Stimulated activated CD8-positive, alpha-beta memory T cell treated with anti-CD3 and anti-CD28 coated beads, Interleukin-7, amount 100 ng/mL, for 48 hours (primary cell): ENCODE measurements at places on chromosomes 3 and 15.

GRCh38 chr3:114858329-114858728, 288.8 kb downstream of the ZBTB20 start:
- DNase-seq: no peak

DNA sequence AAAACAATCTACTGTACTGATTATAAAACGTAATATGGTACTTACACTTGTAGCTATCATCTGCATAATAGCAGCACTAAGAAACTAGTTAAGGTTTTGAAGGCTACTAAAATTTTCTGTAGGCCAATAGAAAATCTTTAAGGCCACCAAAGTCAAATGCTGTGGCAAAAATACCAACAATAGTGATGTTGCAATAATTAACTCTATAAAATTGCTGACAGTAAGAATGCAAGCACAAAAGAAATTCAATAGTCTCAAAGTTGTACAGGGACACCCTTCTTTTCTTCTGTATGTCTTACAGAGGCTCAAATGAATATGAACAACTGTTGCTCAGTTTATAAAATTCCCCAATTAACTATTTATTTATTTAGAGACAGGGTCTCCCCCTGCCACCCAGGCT, 62.0 kb downstream of the TMCC1 start:
- DNase-seq: no peak

DNA sequence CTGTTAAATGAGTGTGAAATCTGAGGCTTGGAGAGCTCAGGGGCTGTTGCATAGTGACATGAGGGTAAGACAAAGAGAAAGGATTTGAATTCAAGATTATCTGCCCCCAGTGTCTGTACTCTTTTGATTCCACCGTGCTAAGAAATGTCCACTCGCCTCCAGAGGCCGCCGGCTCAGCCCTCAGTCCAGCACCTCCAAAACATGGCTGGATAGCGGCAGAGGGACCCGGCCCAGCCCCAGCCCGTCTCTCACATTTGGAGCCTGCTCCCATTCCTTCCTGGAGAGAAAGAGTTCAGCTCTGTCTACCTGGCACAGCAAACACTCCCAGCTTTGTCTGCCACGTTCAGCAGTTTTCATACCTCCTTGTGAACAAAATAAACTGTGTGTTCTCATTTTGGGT, 84.8 kb upstream of the IQSEC1 start:
- DNase-seq: no peak

DNA sequence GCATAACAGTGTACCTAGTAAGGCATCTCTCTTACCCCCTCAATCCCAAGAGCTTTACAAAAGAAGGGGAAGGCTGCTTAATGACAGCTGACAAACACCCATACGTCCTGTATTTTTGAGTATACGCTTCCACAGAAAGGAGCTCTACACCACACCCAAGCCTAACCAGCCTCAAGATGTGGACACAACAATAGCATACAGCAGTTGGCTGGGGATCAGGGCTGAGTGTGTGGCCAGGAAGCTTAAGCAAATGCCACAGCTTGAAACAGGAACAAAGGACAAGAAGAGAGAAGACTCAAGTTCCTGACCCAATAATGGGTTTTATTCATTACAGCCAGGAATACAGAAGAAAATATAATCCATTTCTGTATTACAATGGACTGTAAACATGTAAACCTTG, 6.9 kb downstream of the HEXA start:
- DNase-seq: no peak

DNA sequence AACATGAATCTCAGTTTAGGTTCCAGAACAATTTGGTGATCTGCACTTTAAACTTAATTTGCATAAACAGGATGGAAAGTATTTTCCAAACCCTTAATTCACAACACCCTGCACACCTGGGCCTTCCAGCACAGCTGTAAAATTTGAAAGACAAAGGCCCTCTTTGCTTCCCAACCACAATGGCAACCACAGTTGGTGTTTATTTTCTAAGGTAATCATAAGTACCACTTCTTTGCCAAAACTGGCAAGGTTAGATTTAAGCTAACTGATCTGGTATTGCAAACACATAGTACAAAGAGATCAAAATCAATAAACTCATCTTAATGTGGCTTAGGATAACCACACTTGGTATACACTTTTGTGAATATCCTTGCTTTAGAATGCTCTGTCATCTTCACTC, 4.1 kb downstream of the LRIG1 start:
- no peak for DNase-seq

GRCh38 chr3:194332858-194333211, 18.3 kb downstream of the CPN2 start:
- no peak for DNase-seq

- no peak for DNase-seq
Measured at GRCh38 chr15:67601073-67601472, 58.6 kb downstream of the MAP2K5 start.

DNA sequence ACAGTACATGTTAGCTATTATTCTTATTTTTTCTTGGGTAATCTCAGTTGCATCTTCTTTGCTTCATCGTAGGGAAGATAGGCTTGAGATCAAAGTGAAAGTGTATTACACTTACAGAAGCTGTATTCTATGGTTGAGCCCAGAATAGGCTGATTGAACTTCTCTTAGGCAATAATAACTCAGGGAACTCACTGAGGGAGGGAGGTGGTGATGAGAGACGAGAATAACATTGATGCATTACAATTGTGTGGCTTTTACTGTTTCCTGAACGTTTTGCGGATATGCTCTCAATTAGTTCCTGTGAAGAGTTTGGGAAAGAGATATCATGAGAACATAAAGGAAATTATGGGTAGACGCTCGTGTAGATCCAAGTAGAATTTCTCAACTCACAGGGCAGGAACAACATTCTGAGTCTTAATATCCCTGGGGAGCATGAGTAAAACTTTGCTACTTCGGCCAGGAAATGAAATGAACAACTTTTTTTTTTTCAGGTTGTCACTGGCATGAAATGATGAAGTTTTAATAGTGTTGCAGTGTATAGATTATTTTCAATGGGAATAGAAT, 302.2 kb downstream of the TUSC7 start:
- DNase-seq: no peak

GRCh38 chr3:34364335-34364734, 565.9 kb downstream of the PDCD6IP start:
- no peak for DNase-seq

DNA sequence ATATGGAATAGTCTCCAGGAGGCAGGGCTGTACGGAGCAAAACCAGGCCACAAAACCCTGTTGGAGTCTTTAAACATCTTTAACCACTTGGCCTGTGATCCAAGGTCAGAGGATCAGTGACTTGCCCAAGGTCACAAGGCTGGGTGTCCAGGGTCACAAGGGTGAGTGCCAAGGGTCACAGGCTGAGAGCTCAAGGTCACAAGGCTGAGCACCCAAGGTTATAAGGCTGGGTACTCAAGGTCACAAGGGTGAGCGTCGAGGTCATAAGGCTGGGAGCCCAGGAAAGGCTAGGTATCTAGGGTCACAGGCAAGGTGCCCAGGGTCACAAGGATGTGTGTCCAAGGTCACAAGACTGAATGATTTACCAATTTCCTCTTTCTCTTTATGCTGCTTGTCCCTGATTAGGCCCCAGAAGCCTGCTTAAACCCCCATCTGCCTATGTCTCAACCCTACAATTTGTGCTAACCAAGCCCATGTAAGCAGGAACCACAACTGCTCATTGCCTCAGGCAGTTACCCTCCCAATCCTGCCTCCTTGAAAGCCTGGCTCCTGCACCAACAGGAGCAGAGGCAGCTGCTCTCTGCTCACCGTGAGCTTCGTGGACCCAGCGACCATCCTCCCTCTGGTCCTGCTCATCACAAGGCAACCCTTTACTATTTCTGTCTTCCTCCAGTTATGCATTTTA, 51.5 kb downstream of the MGLL start:
- DNase-seq: no peak

GRCh38 chr15:74127255-74127953, 3.0 kb upstream of the ISLR2 start:
- DNase-seq: peak; percentile 81

DNA sequence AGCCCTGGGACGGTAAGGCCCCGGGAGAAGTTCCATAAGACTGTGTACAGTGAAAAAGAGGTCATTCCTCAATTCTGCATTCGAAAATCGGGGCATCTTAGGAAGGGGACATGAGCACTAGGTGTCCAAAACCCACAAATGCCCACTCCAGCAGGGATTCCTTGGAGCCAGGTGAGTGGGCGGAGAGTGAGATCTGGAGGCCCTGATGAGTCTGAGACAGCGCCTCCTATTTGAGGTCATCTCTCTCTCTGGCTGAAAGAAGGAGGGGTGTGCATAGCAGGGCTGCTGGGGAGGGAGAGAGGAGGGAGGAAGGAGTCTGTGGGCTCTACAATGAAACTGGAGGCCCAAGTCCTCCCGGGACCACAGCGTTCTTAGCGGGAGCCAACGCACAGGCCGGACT, 38.1 kb upstream of the LACTB start:
- DNase-seq: no peak

- no peak for DNase-seq
Measured at GRCh38 chr15:100245487-100245820, 96.3 kb downstream of the ADAMTS17 start.

DNA sequence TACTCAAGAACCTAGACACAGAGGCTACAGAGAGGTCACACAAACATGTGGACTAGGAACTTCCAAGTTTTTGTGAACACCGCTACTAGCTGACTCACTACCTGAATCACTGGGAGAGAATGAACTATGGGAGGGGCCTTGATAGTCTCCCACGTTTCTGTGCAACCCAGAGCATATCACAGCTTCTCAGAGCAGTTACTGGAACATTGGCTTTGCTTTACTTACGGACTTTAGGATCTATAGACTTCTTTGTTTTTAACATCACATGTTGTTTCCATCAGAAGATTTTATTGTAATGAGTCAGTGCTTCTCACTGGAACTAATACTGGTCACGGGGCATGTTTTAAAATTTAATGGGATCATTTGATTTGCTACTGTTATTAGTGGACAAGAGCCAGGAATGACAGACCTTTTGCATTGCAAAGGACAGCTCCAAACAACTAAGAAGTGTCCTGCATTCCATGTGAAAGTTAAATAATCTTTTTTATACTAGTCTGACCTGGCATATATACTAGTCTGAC, 35.6 kb downstream of the RTP4 start:
- DNase-seq: no peak

DNA sequence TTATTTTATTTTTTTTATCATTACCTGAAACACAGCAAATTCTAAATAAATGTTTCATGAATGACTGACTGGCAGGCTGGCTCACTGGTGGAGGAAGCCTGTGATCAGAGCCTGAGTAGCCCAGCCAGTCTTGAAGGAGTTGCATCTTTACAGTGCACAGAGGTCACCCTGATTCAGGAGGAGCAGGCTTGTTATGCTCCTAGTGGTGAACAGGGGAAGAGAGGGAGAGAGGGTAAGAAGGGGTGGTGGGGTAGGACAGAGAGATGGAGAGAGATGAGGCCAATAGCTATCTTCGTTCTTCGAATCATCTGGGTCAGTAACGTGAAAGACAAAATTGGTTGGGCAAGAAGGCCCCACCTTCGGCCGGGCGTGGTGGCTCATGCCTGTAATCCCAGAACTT, 202.6 kb upstream of the MCTP2 start:
- DNase-seq: no peak

DNA sequence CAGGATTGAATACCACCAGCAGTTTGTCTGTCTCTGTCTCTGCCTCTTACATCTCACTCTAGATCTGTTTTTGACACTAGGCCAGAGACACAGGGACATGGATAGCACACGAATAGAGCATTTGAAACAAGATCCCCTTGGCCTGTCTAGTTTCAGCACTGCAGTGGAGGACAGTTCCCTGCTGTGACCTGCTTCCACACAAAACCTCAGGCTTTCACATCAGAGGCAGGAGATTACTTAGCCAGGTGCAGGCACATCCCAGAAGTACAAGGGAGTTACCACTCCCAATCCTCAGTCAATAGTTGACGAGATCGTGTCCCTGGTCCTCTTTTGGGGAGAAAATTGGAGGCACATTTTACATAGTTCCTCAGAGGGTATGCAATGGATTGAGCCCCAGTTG, 34.0 kb upstream of the CCK start:
- no peak for DNase-seq

DNA sequence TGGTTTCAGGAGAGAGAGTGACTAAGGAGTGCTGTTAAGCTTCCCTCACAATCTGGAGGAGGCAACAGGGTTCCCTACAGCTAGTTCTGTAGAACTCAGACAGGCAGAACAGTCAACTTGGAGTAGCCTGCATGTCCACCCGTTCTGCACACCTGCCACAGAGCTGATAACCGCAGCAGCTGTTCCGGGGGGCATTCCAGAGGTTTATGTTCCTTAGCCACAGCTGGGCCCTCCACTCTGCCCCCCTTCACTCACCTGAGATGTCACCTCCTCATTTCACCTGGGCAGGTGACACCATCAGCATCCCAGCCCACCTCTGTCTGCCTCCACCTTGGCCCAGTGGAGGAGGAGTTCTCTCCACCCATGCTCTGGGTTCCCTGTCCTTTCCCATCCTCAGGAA, 22.6 kb downstream of the XYLB start:
- DNase-seq: no peak

DNA sequence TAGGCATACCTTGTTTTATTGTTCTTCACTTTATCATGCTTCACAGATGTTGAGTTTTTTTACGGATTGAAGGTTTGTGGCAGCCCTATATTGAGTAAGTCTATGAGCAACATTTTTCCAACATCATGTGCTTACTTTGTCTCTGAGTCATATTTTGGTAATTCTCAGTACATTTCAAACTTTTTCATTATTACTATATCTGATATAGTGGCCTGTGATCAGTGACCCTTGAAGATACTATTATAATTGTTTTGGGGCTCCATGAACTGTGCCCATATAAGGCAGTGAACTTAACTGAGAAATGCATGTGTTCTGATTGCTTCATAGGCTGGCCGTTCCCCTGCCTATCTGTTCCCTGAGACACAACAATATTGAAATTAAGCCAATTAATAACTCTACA, 42.8 kb upstream of the NSMCE3 start:
- DNase-seq: no peak

DNA sequence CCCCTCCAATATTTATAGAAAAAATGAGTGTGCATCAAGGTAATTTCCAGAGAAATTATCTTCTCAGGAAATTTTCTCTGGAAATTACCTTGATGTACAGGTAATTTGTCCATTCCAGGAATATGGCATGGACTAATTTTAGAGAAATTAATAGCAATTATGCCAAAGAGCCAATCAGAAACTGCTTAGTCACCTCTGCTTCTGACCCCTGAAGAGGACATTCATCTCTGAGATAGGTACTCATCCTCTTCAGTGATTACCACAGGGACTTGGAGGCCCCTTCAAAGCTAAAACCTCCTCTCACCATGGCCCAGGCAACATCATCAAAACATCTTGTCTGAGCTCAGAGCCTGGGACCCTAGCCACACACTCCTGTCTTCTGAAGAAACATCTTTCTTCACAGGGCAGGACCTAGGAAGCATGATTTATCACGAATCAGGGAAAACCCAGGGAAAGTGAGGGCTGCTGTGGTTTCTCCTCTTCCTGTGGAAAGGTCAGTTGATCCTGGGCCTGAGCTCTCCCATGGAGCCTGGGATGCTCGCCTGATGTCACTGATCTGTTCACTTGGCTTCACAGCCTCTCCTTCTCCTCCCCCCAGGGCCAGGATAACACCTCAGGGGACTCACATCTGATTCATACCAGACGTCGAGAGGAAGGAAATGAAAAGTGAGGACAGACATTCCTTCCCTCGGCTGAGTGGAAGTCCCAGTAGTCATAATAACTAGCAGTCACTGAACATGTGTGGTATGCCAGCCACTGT, 210.5 kb downstream of the DTWD1 start:
- no peak for DNase-seq
